Body of pancreas (tissue), 4 donors: ENCODE measurements at places on chromosomes 12 and 14.

DNA sequence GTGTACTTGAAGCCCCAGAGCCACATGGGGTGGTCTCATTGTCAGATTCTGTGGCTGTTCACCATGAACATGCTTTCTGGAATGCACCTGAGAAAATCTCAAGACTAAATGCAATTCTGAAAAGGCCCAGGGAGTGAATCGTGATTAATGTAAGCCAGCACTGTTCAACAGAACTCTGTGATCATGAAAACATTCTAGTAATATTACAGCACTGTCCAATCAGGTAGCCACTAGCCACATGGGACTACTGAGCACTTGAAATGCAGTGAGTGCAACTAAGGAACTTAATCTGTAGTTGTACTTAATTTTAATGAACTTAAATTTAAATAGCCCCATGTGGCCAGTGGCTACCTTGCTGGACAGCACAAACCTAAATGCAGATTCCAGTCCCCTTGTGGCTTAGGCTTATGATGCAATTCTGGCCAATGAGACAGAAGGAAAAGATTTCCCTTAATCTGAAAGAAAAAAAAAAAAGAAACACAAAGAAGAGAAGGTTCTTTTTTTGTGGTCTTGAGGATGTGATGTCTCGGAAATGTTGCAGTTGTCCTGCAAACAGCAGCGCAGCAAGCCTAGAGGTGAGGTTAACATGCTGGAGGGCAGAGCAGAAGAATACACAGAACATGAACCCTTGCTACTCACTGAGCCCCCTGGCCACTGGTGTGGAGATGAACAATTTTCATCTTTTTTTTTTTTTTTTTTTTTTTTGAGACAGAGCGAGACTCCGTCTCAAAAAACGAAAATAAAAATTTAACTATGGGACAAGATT, 48.2 kb downstream of the SPPL3 start:
- DNase-seq: no peak

DNA sequence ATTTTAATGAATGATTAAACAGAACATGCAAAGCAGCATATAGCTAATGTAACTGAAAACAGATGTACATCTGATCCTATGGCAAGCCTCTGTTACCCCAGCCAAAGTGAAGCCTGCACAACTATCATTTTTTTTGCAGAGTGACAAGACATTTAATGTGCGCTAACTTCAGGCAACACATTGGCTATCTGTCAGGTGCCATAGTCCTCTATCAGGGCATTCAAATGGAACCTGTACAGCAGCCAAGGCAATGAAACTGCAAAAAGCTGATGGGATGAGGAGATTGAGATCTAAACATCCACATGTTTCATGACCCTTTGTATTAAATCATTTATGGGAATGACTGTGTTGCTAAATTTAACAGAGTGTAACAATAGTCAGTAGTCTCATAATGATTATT, 1088.5 kb upstream of the TMEM132C start:
- no peak for DNase-seq

DNA sequence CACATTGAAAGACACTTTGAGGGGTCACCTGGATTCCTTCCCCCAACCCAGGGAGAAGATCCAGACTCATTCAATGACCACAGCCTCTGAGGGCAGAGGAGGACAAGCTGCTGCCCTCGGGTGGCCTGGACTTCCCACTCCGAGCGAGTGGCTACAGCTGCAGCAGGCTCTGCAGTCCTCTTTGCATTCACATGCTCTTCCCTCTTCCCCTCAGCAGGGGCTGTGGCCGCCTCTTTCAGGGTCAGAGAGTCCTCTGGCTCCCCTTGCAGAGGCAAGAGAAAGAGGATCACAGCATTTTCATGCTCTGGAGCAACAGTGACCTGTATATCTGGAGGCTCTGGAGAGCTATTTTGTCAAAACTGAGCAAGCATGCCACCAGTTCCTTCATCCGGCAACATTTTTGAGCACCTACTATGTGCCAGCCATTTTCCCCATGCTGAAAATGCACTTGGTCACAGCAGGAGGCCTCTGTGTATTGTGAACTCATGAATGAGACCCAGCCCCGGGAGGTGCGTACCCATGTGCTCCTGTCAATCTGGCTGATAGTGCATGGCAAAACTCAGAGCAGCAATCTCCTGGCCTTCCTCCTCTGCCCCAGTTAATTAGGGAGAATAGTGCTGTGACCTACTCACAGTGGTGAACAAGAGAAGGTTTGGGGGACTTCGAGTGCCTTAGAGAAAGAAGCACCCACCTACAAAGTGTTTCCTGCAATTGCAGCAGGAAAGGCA, 42.9 kb upstream of the KCNA5 start:
- DNase-seq: no peak

- no peak for DNase-seq
Observed at GRCh38 chr12:115871714-115872113, 405.8 kb downstream of the MED13L start.

DNA sequence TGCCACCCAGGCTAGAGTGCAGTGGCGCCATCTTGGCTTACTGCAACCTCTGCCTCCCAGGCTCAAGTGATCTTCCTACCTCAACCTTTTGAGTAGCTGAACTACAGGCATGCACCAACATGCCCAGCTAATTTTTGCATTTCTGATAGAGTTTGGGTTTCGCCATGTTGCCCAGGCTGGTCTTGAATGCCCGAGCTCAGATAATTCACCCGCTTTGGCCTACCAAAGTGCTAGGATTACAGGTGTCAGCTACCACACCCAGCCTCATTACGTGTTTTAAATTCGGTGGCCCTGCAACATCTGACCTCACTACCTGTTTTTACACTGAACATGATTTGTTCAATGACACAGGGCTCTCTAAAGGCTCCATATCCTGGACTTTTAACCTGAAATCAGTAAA, 22.9 kb upstream of the RDH16 start:
- no peak for DNase-seq

- no peak for DNase-seq
Observed at GRCh38 chr14:95547626-95548327, 12.9 kb downstream of the GLRX5 start.

DNA sequence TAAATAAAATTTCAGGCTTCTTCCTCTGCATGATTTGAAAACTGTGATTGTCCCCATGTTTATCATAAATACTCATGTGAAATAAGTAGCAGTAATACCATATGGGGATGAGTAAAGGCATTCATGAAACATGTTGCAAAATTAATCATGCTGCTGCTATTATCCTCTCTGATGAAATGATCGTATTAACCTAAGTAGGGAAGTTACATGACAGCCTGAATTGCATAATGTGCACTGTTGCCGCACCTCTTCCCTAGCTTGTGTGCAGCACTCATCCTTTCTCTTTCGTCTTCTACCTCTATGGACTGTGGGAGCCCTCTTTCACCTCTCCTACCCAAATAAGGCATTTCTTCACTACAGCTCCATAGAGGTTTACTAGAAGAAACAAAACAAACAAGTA, 367.6 kb downstream of the SOX5 start:
- DNase-seq: no peak

GRCh38 chr12:19234981-19235871, 105.7 kb downstream of the PLEKHA5 start:
- no peak for DNase-seq

- no peak for DNase-seq
Observed at GRCh38 chr12:130765186-130765659, 49.1 kb upstream of the RIMBP2 start.

GRCh38 chr14:75338398-75338797, 59.8 kb downstream of the FOS start:
- DNase-seq: no peak

GRCh38 chr14:31505411-31505810, 17.6 kb upstream of the GPR33 start:
- no peak for DNase-seq

- peak; percentile 56 for DNase-seq
Observed at GRCh38 chr14:103846543-103847450, 578 bp downstream of the PPP1R13B start.

DNA sequence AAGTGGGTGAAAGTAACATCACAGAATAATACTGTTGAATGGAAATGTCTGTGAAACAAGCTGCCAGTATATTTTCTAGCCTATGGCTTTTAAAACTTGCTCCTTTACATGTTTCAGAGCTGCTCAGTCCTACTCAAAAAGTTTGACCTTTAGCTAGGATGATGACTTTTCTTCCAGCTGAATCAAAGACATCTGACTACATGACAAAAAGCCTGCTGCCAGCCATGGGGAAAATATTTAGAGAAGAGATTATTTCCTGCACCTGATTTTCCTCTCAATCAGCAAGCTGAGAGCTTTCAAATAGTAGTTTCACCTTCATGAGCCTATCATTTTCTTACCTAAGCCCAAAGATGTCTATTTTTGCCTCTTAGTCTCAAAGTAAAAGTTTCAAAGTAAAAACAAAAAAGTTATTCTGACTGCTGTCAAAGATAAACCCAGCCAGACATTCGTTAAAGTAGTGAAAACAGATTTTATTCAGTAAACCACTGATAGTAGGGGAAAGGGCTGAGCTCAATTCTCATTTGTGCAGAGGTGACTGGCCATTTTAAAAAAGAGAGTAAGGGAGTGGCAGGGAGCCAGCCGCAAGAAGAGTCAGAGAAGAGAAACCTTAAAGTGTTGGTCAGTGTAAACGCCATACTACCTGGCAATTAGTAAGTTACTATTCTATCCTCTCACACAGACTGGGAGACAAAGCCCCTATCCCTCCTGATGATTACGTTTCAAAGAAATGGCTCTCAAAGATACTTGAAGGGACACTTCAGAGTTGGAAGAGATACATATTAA, 2.2 kb downstream of the ATP6V1D start:
- no peak for DNase-seq

DNA sequence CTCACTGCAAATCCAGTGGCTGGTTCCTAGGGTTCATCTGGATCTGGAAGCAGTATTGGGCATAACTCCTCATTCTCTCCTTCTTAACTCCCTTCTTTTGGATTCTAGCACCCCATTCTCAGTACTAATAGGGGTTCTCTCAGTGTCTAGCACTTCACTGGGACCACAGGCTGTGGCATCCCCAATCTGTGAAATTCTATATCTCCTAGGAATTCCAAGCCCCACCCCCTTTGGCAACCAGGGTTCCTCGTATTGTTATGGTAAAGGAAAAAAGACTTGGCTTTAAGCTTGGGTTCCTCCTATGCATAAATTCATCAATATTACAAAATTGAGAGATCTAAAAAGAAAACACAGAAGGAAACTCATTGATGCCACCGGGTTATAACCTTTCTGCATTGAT, 45.0 kb upstream of the FBXO21 start:
- no peak for DNase-seq

- DNase-seq: peak; percentile 54
Observed at GRCh38 chr12:89351489-89352241, 636 bp downstream of the DUSP6 start.
